Right atrium auricular region (tissue), 2 donors: ENCODE measurements at places on chromosomes 1 and 21.

DNA sequence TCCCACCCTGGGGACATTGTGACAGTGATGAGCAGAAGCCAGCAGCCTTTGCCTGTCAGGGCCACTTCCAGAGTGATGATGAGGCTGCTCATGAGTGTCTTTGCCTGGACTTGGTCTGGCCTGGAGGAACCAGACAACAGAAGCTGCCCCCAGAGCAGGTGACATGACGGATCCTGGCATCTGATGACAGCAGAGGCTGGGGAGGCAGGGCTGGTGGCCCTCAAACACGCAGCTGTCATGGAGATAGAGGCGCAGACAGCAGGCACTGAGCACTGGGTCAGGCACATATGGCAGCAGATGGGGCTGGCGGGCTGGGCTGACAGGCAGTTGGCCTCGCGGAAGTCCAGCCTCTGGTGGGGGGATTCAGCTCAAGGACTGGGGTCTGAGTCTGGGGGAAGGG, 66.4 kb upstream of the STUM start:
- no peak overlapping the region for H3K4me3 ChIP-seq
- H3K4me1 ChIP-seq = no peaks in the 10 kb centered on the region
- no peak for DNase-seq
- no peak overlapping the region for H3K27ac ChIP-seq
- no peaks in the 10 kb centered on the region for H3K36me3 ChIP-seq
- H3K27me3 ChIP-seq = no peaks in the 10 kb centered on the region

DNA sequence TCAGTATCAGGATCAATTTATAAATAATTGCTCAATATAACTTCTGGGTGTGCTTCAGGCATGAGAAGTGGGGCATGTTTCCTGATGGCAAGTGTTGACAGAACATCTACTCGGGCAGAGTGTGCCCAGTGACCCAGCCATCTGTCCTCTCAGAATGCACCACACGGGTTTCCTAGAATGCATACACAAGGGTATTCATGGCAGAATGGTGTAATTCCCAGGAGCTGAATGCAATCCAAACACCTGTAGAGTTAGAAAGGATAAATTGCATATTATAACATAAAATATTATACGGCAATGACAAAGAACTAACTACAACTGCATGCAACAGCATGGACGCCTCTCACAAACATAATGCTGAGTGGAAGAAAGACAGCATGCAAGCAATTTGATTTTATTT, 391.9 kb downstream of the SIPA1L2 start:
- H3K4me3 ChIP-seq = no peak overlapping the region
- no peaks in the 10 kb centered on the region for H3K36me3 ChIP-seq

GRCh38 chr1:157278383-157279137, 140.4 kb upstream of the ETV3 start:
- no peak overlapping the region for H3K4me3 ChIP-seq
- no peak overlapping the region for H3K27ac ChIP-seq
- H3K27me3 ChIP-seq = peaks cover 4% of the 10 kb centered on the region
- no peak for DNase-seq
- no peaks in the 10 kb centered on the region for H3K36me3 ChIP-seq

- no peak overlapping the region for H3K4me3 ChIP-seq
- H3K27ac ChIP-seq = no peak overlapping the region
- no peaks in the 10 kb centered on the region for H3K4me1 ChIP-seq
These were observed 18.1 kb upstream of the SNX27 start for GRCh38 chr1:151593730-151594129.

- no peaks in the 10 kb centered on the region for H3K36me3 ChIP-seq
- DNase-seq = no peak
- no peak overlapping the region for H3K27ac ChIP-seq
- H3K4me3 ChIP-seq = no peak overlapping the region
- H3K27me3 ChIP-seq = no peaks in the 10 kb centered on the region
- H3K4me1 ChIP-seq = no peaks in the 10 kb centered on the region
These were observed 216.0 kb downstream of the ZNF326 start for GRCh38 chr1:90210633-90211491.

DNA sequence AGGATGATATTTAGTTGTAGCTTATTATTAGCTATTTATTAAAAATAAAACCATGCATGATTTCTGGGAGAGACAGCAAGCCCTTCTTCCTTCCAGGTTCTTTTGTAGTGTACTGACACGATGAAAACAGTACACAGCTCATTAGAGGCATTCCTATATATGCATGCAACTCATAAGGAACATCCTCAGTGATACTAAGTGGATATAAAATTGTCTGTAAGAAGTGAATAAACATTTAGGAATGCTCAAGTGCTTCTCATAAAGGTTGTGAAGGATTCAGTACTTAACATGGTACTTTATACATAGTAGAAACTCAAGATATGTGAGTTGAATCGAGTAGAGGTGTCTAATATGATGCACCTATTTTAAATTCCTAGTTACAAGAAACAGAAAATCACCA, 287.7 kb downstream of the SDCCAG8 start:
- no peak overlapping the region for H3K27ac ChIP-seq
- H3K27me3 ChIP-seq = no peaks in the 10 kb centered on the region
- H3K4me1 ChIP-seq = no peaks in the 10 kb centered on the region
- no peak overlapping the region for H3K4me3 ChIP-seq

DNA sequence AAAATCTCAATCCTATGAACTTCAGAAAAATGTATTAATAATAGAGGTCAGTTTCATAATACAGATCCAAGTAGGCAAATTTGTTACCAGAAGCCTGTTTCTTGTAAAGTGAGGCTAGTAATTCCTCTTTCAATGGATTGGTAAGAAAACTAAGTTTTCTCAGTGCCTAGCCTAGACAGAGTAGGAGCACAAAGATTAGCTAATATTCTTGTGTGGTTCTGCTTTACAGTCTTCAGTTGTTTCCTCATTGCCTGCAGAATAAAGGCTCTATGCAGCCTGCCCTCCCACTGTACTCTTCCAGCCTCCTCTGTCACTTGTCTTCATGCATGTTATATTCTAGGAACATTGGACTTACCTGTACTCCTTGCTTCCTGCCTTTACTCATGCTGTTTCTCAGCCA, 2.4 kb upstream of the PPP1R15B start:
- DNase-seq = no peak
- H3K36me3 ChIP-seq = no peaks in the 10 kb centered on the region
- no peaks in the 10 kb centered on the region for H3K27me3 ChIP-seq
- H3K4me1 ChIP-seq = no peaks in the 10 kb centered on the region

DNA sequence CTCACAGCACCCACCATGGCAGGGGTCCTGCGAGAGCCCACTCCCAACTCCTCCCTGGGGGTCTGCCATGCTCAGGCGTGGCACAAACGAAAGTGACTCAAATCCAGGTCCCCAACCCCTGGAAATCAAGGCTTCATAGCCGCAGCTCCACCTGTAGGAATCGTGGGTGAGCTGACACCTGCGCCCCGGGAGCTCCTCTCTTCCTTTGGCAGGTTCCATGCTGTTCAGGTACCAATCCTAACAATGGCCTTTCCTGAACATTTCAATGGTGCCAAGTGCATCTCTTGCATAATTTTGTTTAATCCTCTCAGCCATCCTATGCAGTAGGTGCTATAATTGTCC, 28.9 kb upstream of the NPPB start:
- no peaks in the 10 kb centered on the region for H3K27me3 ChIP-seq
- no peak overlapping the region for H3K4me3 ChIP-seq
- H3K27ac ChIP-seq = peak overlapping the region; percentile 88
- H3K4me1 ChIP-seq = no peaks in the 10 kb centered on the region

DNA sequence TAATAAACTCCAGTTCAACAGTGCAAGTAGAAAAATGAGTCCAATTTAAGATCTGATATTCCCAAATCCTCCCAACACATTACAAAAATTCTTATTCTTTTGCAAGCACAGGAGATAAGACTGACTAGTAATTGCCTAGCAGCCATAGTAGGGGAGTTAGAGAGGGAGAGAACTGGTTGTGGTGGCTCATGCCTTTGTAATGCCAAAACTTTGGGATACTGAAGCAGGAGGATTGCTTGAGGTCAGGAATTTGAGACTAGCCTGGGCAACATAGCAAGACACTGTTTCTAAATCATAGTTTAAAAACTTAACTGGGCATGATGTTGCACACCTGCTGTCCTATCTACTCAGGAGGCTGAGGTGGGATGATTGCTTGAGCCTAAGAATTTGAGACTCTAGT, 26.7 kb upstream of the PAPPA2 start:
- no peaks in the 10 kb centered on the region for H3K36me3 ChIP-seq
- no peak overlapping the region for H3K4me3 ChIP-seq
- no peaks in the 10 kb centered on the region for H3K27me3 ChIP-seq
- no peaks in the 10 kb centered on the region for H3K4me1 ChIP-seq

- no peak overlapping the region for H3K4me3 ChIP-seq
- H3K36me3 ChIP-seq = no peaks in the 10 kb centered on the region
- no peak overlapping the region for H3K27ac ChIP-seq
- no peak for DNase-seq
These were observed 35.1 kb downstream of the LHX4 start for GRCh38 chr1:180265201-180265600.

DNA sequence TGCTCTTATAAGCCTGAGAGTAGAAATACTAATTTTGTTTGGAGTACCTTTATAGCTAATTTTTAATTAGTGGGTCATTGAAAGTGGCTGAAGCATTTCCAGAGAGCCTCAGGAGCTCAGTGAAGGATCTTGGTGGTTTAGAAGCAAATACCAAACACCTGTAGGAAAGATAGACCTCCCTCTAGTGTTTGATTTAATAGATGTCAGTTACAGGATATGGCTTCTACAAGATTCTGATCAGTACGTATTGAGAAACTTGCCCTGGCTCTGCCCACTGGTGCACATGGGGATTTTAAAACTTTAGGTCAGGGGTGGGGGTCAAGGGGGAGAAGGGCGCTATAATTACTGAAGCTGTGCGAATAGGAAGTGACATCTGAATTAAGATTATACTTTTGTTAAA, 122.2 kb downstream of the POU2F1 start:
- no peak for DNase-seq
- no peak overlapping the region for H3K27ac ChIP-seq
- no peaks in the 10 kb centered on the region for H3K36me3 ChIP-seq
- H3K4me1 ChIP-seq = no peaks in the 10 kb centered on the region

GRCh38 chr1:20291645-20292084, 990 bp downstream of the VWA5B1 start:
- H3K27ac ChIP-seq = no peak overlapping the region
- no peak overlapping the region for H3K4me3 ChIP-seq
- H3K27me3 ChIP-seq = no peaks in the 10 kb centered on the region
- H3K36me3 ChIP-seq = no peaks in the 10 kb centered on the region
- no peak for DNase-seq
- peaks cover 4% of the 10 kb centered on the region for H3K4me1 ChIP-seq

DNA sequence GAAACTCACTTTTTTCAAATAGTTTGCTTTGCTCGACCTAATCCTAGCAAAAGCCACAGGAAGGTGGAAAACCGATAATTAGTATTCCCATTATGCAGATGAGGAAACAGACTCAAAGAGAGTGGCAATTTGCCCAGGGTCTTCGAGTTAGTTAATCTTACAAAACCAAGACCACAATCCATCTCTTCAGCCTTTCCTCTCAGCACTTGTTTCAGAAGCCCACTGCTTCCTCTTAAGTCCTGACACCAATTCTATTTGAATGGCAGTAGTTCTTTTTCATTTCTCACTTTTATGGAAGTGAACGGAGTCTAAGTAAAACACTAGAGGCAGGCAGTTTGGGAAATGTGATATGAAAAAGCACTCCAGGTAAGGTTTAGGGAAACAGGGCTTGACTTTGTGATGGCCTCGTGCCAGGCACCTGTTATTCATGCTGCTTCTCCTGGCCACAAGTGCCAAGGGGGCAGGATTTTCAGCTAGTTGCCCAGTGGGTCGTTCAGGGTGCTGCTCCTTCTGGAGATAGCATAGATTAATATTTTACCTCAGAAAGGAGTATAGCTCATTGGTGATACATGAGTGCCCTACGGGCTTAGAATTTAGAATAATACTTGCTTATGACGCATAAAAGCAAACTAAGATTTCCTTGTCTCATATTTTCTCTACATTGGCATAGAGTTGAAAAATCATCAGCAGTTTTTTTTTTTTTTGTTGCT, 76.6 kb upstream of the NRIP1 start:
- H3K36me3 ChIP-seq = no peaks in the 10 kb centered on the region
- no peak overlapping the region for H3K4me3 ChIP-seq
- no peaks in the 10 kb centered on the region for H3K27me3 ChIP-seq
- H3K27ac ChIP-seq = no peak overlapping the region

DNA sequence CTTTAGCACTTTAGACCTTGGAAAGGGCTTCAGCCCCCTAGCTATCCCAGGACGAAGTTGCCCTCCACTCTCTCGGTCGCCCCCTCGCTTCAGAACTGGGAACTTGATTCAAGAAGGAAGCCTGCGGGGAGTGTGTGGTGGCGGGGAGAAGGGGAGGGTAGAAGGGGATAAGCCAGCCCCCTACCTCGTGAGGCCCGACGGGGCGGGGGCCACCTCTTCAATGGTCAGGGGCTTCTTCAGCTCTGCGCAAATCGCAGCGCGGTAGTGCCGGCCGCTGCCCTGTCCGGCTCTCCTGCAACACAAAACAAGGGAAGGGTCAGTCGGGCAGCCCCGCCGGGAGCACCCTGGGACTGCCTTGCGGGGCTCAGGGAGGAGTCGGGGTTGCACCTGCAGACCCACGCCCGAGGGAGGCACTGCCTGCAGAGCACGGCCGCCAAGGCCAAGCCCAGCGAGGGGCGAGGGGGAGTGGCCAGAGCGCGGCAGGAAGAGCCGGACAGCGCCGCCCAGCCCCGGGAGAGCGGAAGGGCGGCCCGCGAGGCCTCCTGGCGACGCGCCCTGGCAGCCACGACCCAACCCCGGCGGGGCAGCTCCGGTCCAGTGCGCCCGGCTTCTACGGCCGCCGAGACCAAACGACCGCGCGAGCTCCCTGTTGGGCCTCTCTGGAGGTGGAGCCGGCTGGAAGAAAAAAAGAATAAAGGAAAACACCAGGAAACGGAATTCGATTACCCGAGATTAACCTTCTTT, 56.2 kb upstream of the RASAL2 start:
- H3K27me3 ChIP-seq = no peaks in the 10 kb centered on the region
- H3K27ac ChIP-seq = peak overlapping the region; percentile 78
- peaks cover 28% of the 10 kb centered on the region for H3K4me1 ChIP-seq
- peak; percentile 75 for DNase-seq
- peak overlapping the region; percentile 69 for H3K4me3 ChIP-seq

DNA sequence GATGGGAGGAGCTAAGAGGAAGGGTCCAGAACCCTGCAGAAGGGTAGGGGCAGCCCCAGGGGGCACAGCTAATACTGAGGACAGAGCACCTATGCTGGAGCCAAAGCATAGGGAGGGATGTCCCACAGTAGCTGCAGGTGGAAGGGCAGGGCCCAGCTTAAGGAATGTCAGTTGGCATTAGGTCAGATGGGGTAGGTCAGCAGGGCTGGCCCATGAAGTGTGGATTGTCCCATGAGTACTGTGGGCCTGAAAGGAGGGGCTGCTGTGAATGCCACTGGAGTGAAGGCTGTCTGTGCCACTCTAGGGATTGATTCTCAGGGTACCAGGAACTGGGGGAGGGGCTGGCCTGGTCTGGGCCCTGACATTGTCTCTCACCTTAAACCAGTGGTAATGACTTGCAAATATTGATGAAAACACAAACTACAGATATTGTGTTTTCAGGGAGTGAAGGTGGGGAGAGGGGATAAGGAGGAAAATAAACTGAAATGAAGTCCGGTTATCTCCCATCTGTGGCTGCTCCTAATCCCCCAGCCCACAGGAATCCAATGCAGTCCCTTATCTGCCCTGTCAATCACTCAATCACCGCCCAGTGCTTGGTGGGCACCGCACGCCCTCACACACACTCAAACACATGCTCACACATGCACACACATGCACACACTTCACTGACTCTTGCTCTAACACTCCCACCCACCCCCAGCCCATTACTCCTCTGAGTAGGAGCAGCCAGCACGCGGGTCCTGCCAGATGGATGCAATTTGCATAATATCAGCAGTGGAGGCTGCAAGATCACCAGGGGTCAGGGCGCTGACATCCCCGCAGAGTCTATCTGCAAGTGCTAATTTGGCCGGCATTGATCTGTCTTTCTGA, 27.8 kb downstream of the DMAP1 start:
- no peaks in the 10 kb centered on the region for H3K27me3 ChIP-seq
- no peaks in the 10 kb centered on the region for H3K4me1 ChIP-seq
- H3K4me3 ChIP-seq = no peak overlapping the region
- no peaks in the 10 kb centered on the region for H3K36me3 ChIP-seq
- peak overlapping the region; percentile 87 for H3K27ac ChIP-seq
- DNase-seq = no peak
